ENCODE measurements at places on chromosomes 3 and 15. TPM values are rescaled to one million over a fixed set of nuclear protein-coding genes. Genes with fewer than 3 reads are reported as not detected.

The SEMA6D gene
- total RNA-seq = 102 TPM

The CCK gene
- total RNA-seq = 2.4 TPM

The LRRC2 gene
- 0.64 TPM for total RNA-seq

The KLF15 gene
- 5.3 TPM for total RNA-seq

The ITIH4 gene
- total RNA-seq = 8.0 TPM

The CP gene
- 3.1 TPM for total RNA-seq

The PLOD2 gene
- total RNA-seq = 26.2 TPM

The TM4SF18 gene
- total RNA-seq = 8.3 TPM

The SYNPR gene
- 6.1 TPM for total RNA-seq

GRCh38 chr3:134628884-134629283 is 21.9 kb downstream of the KY start:
- no peak for DNase-seq

DNA sequence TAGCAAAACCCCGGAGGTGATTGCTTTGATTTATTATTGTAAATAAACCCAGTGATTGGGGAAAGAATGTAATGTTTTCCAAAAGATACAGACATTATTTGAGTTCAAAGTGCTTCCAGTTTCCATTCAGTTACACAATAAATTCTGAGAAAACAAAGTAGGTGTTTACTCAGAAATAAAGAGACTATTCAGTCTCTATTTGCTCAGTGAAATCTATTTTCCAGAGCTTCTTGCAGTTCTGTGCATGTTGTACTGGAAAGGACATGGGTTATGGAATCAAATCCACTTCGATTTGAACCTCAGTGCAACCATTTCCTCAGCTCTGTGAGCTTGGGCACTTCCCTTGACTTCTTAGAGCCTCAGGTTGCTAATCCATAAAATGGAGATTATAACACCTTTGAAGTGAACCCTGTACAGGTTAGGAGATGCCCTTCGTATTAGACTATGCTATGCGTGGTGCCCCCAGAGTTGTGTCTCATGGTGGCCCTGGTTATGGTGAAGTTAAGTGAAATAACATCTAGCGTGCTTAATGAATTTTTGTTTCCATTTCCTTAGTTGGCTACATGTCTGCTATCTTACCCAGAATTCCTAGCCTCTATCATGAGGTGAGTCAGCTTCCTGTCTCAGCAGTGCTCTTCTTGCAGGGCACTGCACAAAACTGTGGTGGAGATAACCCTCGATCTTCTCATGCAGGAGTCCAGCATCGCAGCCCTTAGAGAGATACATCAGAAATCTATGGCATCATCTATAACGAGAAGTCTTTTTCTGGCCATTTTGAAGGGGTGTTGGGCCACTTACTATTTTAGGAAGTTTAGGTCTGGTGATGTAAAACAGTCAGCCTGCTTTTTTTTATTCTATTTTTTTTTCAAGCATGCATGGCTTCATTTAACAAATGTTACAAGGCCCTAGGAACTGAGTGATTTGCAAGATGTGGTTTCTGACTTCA is 97.7 kb downstream of the RPL39L start:
- no peak for DNase-seq

GRCh38 chr15:89196994-89197393 is 24.4 kb downstream of the RLBP1 start:
- DNase-seq = no peak

- DNase-seq = no peak
Measured at GRCh38 chr3:12791430-12791829, 5.0 kb upstream of the CAND2 start.

DNA sequence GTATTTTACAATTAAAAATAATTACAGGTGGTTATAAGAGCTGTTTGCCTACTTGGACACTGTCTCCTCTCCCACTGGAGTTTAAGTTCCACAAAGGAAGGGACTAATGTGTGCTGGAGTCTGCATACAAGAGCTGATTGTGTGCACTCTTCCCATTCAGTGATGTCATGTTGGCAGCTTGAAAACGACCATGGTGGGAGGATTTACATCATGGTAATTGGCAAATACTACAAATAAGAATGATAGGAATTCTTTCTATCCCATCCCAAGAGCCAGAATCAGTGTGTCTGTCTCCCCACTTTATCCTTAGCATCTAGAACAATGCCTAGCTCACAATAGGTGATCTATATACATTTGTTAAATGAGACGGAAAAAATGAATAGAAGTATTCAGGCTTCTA is 14.1 kb downstream of the ITGA11 start:
- DNase-seq = no peak

GRCh38 chr3:7062714-7063113 is 201.8 kb downstream of the GRM7 start:
- DNase-seq = no peak

DNA sequence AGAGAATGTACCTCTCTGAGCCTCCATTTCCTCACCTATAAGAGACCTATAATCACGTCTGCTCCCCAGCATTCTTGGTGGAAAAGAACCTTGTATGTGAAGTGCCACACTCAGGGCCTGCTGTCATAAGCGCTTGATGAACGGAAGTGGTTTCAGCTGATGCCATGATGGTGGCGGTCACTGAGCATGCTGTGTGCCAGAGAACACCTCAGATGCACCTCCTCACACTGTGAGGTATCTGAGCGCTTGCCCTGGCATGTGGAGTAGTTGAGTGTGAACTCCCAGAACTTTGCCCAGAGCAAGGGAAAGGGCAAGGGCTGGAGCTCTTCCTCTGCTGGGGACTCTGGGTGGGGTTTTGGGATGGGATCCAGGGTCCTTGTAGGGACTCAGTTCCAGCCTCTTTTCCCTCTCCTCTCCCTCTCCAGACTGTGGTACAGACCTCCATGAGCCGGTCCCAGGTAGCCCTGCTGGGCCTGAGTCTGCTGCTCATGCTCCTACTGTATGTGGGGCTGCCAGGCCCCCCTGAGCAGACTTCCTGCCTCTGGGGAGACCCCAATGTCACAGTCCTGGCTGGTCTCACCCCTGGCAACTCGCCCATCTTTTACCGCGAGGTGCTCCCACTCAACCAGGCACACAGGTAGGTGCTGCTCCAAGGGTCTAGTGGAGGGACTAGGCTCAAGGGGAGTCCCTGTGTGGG is 2.7 kb downstream of the ABHD14A start:
- no peak for DNase-seq

GRCh38 chr15:61834076-61834697 is 226.1 kb downstream of the VPS13C start:
- peak; percentile 65 for DNase-seq

DNA sequence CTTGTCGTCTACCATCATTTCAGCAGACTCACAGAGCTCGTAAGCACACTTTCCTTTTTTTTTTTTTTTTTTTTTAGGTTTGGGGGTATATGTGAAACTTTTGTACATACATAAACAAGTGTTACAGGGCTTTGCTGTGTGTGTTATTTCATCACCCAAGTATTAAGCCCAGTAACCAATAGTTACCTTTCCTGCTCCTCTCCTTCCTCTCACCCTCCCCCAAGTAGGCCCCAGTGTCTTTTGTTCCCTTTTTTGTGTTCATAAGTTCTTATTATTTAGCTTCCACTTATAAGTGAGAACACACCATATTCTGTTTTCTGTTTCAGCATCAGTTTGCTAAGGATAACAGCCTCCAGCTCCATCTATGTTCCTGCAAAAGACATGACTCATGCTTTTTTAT is 746.8 kb downstream of the GRM7 start:
- DNase-seq = no peak

All from cerebellum (tissue), 4 donors.